ENCODE measurements at places on chromosomes 6 and 20.

DNA sequence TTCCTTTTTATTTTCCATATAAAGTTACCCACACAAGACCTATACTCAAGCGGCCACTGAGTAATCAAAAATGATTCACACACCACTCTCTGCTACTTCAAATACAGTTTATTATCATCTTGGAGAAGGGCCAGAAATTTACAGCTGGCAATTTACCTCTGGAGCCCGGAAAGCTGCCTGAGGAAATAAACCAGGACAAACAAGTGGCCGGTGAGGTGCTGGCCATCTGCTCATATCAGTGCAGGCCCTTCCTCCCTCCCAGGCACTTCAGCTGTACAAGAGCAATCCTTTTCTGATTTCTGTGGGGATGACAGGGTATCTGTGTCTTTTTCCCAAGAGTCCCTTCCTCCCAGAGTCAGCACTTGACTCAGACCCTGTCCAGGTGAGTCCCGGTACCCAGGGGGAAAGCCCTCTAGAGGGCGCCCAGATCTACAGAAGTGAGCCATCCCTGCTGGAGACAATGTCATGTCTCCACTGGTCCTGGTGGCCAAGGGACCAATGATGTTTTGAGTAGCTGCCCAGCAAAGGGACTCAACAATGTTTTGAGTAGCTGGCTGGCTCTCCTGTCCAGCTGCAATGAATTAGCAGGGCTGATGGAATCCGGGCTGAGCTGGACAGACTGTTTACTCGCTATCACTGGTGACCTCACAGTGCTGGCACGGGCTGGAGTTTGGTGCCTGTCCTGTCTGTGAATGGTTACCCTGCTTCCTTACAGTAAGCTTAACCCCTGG, 23.6 kb downstream of the LRP11 start:
- no peak for DNase-seq

- no peak for DNase-seq
Observed at GRCh38 chr6:157522472-157522871, 141.5 kb downstream of the ZDHHC14 start.

GRCh38 chr6:66538551-66539135, 831.6 kb upstream of the EYS start:
- no peak for DNase-seq

- DNase-seq = no peak
Observed at GRCh38 chr6:108078191-108078590, 3.6 kb upstream of the OSTM1 start.

- no peak for DNase-seq
Observed at GRCh38 chr6:148591656-148592055, 155.2 kb upstream of the UST start.

- DNase-seq = no peak
Observed at GRCh38 chr20:23159256-23159946, 73.3 kb upstream of the CD93 start.

Data from right renal pelvis (tissue), 4 donors.